ENCODE measurements at places on chromosomes 16 and 17. TPM values are rescaled to one million over a fixed set of nuclear protein-coding genes. Genes with fewer than 3 reads are reported as not detected.
A peak's percentile ranks its signal among the peaks of the same experiment; 100 is the strongest.

The AANAT gene
- not detected for total RNA-seq

The VTN gene
- 298 TPM for total RNA-seq

DNA sequence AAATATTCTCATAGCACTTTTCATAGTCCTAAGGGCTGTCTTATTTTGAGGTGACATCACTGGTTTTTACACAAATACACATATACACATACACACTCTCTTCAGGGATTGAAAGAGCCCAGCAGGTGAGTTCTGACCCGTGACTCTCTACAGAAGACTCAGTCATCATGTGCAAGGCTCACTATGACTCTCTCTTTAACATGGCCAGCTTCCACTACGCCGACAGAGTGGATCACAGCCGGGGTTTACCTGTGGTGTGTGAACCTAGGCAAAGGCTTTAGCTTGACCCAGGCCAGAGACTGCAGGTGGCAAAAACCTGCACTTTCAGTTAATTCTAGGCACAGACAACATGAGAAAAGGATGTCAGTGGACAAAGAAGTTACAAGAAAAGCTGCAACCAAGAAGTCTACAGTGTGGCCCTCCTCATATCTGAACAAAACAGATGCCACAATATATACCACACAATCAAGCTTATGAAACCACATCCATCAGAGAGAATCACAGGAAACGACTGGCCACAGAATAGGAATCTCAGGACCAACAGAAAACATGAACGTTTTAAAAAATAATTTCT, 56.5 kb downstream of the CYTH1 start:
- H3K4me1 ChIP-seq = 0 out of 2 replicates have a peak, but pooled peaks cover 8% of the 10 kb centered on the region
- no peak for DNase-seq
- H3K4me3 ChIP-seq = no peak overlapping the region
- H3K36me3 ChIP-seq = peaks cover 1% of the 10 kb centered on the region

- H3K4me1 ChIP-seq = no peaks in the 10 kb centered on the region
- H3K36me3 ChIP-seq = peaks cover 2% of the 10 kb centered on the region
- no peak overlapping the region for H3K4me3 ChIP-seq
- DNase-seq = no peak
Observed at GRCh38 chr16:3766177-3766576, 48.9 kb upstream of the TRAP1 start.

DNA sequence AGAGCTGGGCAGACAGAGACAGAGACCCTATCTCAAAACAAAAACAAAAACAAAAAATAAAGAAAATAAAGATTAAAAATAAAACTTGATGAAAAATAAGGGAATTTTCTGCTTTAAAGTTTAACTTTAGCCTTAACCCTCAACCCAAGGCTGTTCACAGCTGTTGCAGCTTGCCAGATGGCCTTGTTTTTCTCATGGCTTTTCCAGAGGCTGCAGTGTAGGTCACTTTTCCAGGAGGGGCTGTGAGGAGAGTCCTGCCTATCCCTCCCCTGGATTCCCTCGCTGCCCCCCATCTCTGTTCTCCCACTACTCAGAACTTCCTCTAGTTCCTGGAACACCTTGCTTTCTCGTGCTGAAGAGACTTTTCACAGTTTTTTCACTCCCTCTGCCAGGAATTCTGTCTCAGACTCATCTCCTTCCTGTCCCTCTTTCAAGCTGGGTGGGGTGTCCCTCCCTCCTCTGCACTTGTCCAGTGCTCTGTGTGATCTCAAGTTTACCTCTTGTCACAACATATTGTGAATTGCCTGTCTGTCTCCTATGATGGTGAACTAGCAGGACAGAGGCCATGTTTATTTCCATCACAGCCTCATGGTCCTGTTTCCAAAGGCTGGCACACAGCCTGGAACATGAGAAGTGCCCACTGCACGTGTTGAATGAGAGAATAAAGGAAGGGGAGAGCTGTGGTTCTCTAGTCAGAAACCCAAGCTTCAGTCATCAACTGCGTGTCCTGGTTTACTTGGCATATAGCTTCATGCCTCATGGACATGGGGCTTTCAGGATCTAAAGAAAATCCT, 69.9 kb upstream of the MSI2 start:
- no peak overlapping the region for H3K4me3 ChIP-seq
- no peaks in the 10 kb centered on the region for H3K27me3 ChIP-seq
- H3K4me1 ChIP-seq = no peaks in the 10 kb centered on the region
- no peaks in the 10 kb centered on the region for H3K36me3 ChIP-seq

- H3K4me3 ChIP-seq = no peak overlapping the region
- H3K4me1 ChIP-seq = no peaks in the 10 kb centered on the region
- no peak overlapping the region for H3K27ac ChIP-seq
- no peaks in the 10 kb centered on the region for H3K27me3 ChIP-seq
- H3K36me3 ChIP-seq = no peaks in the 10 kb centered on the region
- no peak for DNase-seq
Observed at GRCh38 chr17:10059684-10060211, 138.7 kb downstream of the GAS7 start.

- H3K4me1 ChIP-seq = peaks cover 16% of the 10 kb centered on the region
- H3K36me3 ChIP-seq = no peaks in the 10 kb centered on the region
- H3K4me3 ChIP-seq = peak within 1 kb of the TSS; percentile 41
- peaks cover 12% of the 10 kb centered on the region for H3K27me3 ChIP-seq
Observed at GRCh38 chr17:50560185-50560824, at the start of gene CACNA1G. CACNA1G (plus strand) TSS chr17:50560715; CDS start chr17:50561460, 745 bp downstream.

DNA sequence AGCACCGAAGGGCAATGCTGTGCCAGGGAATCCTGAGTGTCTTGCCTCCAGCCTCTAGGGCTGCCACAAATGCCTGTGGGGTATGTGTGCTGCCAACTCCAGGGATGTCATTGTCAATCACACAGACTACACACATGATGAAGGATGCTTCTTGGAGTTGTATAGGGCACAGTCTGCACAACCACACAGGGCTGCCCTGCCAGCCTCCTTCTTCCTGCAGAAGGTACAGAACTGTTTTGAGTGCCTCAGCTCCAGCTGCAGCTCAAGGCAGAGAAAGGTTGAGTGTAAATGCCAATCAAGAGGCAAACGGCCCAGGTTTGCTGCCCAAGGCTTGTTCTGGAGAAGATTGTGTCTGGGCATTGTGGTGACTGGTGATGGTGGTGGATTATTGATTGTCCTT, 15.6 kb downstream of the SCNN1B start:
- no peak overlapping the region for H3K27ac ChIP-seq
- H3K27me3 ChIP-seq = no peaks in the 10 kb centered on the region
- DNase-seq = no peak
- H3K4me3 ChIP-seq = no peak overlapping the region
- no peaks in the 10 kb centered on the region for H3K36me3 ChIP-seq

- peaks cover 13% of the 10 kb centered on the region for H3K4me1 ChIP-seq
- H3K4me3 ChIP-seq = no peak overlapping the region
- no peak overlapping the region for H3K27ac ChIP-seq
- H3K27me3 ChIP-seq = no peaks in the 10 kb centered on the region
- no peaks in the 10 kb centered on the region for H3K36me3 ChIP-seq
- DNase-seq = no peak
Observed at GRCh38 chr16:30413112-30413806, 5.9 kb downstream of the ZNF771 start.

All from Caco-2 (cell line).